ENCODE measurements at places on chromosomes 11 and 22. TPM values are rescaled to one million over a fixed set of nuclear protein-coding genes. Genes with fewer than 3 reads are reported as not detected.

GRCh38 chr11:47305734-47306483 lies 36.0 kb downstream of the MADD start:
- no peak overlapping the region for H3K4me3 ChIP-seq
- H3K4me1 ChIP-seq = no peaks in the 10 kb centered on the region
- no peak overlapping the region for H3K27ac ChIP-seq

- DNase-seq = peak; percentile 38
- no peaks in the 10 kb centered on the region for H3K36me3 ChIP-seq
- no peaks in the 10 kb centered on the region for H3K27me3 ChIP-seq
- H3K4me3 ChIP-seq = no peak overlapping the region
- H3K4me1 ChIP-seq = no peaks in the 10 kb centered on the region
Measured at GRCh38 chr11:1206391-1207271, 16.2 kb upstream of the MUC5B start.

GRCh38 chr22:32745251-32745995 lies 56.1 kb upstream of the TIMP3 start:
- no peak overlapping the region for H3K27ac ChIP-seq
- H3K36me3 ChIP-seq = no peaks in the 10 kb centered on the region
- H3K4me1 ChIP-seq = peaks cover 14% of the 10 kb centered on the region
- no peaks in the 10 kb centered on the region for H3K27me3 ChIP-seq

CEP126 gene
- total RNA-seq = 3.3 TPM

DNA sequence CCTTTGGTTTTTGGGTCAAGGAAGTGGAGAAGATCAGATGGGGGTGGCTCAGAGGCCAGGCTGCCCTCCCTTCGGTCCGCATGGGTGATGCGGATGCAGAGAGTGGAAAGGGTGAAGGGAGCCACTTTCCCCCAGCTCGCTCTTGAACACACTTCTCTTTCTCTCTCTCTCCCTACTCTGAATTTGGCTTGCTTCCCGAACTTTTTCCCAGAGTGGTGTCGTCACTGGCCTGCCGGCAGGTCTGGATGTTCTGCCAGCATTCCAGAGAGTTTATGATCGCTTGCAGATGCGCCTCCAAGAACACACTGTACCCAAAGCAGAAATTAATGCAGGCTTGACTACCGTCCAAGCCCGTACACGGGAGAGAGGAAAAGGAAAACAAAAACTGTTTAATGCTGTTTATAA lies 103.2 kb downstream of the ZBTB16 start:
- no peak overlapping the region for H3K4me3 ChIP-seq
- H3K27ac ChIP-seq = no peak overlapping the region
- H3K4me1 ChIP-seq = no peaks in the 10 kb centered on the region
- H3K36me3 ChIP-seq = no peaks in the 10 kb centered on the region

DNA sequence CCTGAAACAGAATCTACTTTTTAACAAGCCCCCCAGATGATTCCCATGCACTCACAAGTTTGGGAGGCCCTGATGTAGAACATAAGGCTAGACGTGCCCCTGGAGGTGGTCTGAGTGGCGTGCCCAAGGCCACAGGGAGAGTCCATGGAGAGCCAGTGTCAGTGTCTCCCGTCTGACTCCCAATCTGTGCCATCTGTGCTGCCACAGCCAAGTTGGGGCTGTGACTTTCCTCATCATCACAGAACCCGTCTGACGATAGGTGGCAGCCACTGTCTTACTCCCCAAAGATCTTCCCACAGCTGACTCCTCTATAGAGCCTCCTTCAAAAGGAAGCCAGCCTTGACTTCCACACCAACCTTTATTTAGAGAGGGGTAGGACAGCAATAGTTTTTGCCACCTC lies 470.5 kb downstream of the SOX6 start:
- no peak overlapping the region for H3K27ac ChIP-seq
- no peaks in the 10 kb centered on the region for H3K36me3 ChIP-seq
- no peaks in the 10 kb centered on the region for H3K27me3 ChIP-seq

B4GALNT4 gene
- total RNA-seq = 113 TPM

GRCh38 chr11:61923166-61924063 lies 6.0 kb upstream of the RAB3IL1 start:
- H3K36me3 ChIP-seq = no peaks in the 10 kb centered on the region
- DNase-seq = peak; percentile 81
- H3K4me3 ChIP-seq = no peak overlapping the region
- peaks cover 1% of the 10 kb centered on the region for H3K27me3 ChIP-seq
- H3K4me1 ChIP-seq = peaks cover 17% of the 10 kb centered on the region
- no peak overlapping the region for H3K27ac ChIP-seq

API5 gene
- 145 TPM for total RNA-seq

DNA sequence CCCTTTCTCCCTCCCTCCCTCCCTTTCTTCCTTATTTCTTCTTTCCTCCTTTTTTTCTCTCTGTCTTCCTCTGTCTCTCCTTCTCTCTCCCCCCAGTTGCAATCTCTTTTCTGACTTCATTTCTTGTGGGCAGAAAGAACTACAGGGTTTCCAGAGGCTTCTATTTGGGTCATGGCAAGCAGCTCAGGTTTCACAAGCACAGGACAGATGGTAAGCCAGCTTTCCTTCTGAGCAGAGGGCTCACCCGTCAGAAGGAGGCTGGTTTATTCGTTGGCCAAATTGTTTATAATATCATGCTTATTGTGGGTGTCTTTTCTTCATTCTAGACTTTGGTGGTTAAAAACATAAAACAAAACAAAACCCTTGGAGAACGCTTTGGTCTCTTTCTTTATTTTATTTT lies 58.9 kb upstream of the CLMP start:
- no peak for DNase-seq
- no peaks in the 10 kb centered on the region for H3K36me3 ChIP-seq
- no peak overlapping the region for H3K27ac ChIP-seq
- H3K4me1 ChIP-seq = no peaks in the 10 kb centered on the region

DNA sequence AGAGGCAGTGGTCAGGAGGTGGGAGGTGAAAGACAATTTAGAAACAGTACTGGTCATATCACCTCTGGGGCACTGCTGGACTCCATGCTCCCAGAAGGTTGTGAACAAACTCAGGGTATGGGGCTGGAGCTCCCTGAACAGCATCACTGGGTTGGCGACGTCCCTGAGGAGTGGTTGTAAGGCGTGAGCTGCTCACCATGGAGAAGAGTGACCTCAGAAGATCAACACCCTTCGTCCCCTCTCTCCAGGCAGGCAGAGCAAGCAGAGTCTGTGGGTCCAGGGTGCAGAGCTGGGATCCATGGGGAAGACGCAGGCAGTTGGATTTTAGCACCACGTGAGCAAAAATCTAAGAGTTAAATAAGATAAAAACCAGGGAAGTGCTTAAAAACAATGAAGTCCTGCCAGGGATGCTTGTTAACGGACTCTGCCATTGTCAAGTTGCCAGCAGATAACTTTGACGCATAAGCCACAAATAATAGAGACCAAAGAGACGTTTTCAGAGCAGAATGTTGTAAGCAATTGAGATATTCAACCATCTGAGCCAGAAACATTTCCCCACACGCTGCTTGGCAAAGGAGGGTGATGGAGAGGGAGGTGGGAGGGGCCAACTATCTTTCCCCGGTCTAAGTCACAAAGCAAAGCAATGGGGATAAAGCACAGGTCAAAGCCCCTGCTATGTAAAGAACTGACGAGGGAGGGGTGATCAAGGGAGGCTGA lies 13.6 kb downstream of the PNPLA5 start:
- peak; percentile 11 for DNase-seq
- peaks cover 5% of the 10 kb centered on the region for H3K27me3 ChIP-seq
- no peak overlapping the region for H3K4me3 ChIP-seq
- no peak overlapping the region for H3K27ac ChIP-seq
- H3K4me1 ChIP-seq = peaks cover 3% of the 10 kb centered on the region
- H3K36me3 ChIP-seq = no peaks in the 10 kb centered on the region

DNA sequence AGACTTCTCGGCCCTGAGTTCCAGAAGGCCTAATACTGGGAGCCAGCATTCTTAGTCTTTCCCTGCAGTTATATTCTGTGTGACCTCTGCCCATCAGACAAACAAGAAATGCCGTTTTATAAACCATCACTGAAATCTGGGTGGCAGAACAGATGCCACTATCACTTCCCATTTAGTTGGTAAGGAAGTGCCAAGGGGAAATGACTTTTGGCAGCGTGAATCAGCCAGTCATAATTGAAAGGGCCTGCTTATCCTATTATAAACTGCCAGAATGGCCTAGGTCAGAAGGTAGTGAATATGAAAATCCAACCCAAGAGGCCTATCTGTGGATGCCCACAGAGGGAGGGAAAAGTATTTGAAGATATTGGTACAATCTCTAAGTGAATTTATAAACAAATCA lies 646.8 kb upstream of the CCDC90B start:
- H3K27me3 ChIP-seq = no peaks in the 10 kb centered on the region
- no peak for DNase-seq
- H3K4me1 ChIP-seq = no peaks in the 10 kb centered on the region
- H3K27ac ChIP-seq = no peak overlapping the region
- no peak overlapping the region for H3K4me3 ChIP-seq

DNA sequence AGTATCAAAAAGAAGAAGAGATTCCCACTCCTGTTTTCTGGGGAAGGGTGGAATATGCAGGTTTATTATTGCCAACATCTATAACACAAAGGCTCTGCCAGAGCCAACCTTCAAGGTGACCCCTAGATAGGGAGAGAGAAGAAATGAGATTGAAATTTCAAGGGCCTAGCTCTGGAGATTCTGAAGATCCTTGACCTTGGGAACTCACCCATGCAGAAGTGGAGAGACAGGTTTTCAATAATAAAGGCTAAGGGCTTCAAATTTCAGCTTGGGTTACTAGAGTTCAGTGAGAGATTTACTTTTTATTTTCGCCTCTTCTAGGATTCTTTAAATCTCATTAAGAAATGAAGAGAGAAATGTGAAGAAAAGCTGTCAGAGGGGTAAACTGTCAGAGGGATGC lies 98.4 kb downstream of the CD44 start:
- H3K27ac ChIP-seq = no peak overlapping the region
- no peaks in the 10 kb centered on the region for H3K27me3 ChIP-seq
- no peaks in the 10 kb centered on the region for H3K4me1 ChIP-seq
- DNase-seq = no peak

DNA sequence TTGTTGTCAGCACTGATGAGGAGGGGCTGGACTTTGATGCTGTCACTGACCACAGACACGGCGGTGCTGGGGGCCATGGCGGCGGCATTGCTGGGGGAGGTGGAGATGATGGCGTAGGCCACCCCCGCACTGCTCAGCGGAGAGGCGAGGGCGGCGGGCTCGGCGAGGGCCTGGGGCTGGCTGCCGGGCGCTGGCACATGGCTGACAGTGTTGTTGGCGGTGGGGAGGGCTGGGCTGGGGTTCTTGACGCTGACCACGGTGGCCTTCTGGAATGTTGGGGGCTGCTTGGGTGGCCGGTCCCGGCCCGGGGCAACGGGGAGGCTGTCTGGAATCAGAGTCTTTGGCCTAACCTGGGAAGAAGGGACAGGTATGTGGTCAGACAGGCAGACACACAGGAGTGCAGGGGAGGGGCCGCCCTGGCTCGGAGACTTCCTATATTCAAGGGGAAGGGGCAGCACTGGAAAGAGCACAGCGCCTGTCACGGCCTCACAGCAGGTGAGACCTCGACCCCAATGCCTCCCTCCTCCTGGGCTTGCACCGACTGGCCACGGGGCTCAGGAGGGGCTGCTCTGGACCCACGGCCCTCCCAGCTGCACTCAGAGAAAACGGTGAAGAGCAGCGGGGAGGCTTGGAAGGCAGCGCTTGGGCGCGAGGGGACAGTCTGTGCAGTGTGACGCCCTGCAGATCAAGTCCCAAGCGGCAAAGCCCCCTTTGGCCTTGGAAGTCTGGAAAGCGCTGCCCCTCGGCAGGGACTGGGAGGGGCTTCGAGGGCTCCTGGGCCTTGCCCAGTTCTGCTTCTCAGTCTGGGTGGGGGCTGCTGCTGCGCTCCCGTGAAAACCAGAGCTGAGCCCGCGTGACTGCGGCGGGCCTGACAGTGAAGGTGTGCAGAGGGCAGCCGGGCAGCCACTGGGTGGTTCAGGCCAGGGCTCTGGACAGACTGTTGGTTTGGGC lies 93.2 kb downstream of the PHF21B start:
- DNase-seq = peak; percentile 32
- no peak overlapping the region for H3K4me3 ChIP-seq
- peaks cover 49% of the 10 kb centered on the region for H3K36me3 ChIP-seq

DNA sequence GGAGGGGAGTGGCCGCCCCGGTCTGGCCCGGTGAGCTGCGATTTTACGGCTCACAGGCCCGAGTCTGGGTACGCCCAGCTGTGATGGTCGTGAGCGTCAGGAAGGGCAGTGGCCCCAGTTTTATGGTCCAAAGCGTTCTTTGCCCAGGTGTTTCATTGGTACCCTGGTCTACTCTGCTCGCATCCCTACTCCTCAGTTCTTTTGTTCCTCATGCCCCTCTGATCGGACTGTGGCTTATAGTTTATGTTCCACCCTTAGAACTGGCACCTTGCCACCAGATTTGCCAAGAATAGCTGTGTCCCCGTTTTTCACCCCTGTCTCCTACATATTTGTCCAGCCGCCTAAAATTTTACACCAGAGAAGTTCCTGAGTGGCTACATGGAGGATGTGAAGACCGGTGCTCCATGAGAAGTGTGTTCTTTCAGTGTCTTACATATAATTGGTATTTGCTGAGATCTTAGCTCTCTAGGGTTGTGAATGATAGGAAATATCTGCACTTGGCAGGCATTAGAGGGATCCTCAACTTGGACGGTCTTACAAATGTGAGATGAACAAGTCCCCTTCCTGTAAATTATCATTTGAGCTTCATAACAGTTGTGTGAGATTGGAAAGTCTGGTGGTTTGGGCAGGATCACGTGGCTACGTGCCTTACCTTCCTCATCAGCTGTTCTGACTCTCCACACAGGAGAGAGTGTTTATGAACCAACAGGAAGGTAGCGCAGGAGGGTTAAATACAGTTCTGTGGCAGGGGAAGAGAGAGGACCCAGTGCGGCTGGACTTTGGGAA lies 1.1 kb downstream of the PANX1 start:
- peaks cover 7% of the 10 kb centered on the region for H3K4me1 ChIP-seq
- H3K4me3 ChIP-seq = peak overlapping the region; percentile 94
- no peak for DNase-seq
- H3K27ac ChIP-seq = peak overlapping the region; percentile 97
- no peaks in the 10 kb centered on the region for H3K27me3 ChIP-seq

DNA sequence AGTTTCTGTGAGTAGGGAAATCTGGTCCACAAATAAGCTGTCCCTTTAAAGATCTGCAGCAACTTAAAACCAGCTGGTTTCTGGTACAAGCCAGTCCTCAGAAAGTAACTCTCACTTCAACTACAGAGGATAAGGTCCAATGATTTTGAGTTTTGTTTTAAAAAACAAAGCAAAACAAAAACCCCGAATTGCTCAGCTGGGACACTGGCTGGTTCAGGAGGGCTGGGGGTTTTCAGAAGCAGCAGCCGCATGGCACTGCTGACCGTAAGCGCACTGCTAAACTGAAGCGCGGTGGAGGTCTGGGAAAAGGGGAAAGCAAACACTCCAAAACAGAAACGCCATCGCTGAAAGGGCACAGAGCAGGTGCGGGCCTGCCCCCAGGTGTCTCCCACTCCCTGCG lies 59.7 kb downstream of the MICAL3 start:
- peaks cover 24% of the 10 kb centered on the region for H3K4me1 ChIP-seq
- DNase-seq = no peak
- H3K36me3 ChIP-seq = no peaks in the 10 kb centered on the region
- no peak overlapping the region for H3K4me3 ChIP-seq
- peaks cover 28% of the 10 kb centered on the region for H3K27me3 ChIP-seq

- H3K36me3 ChIP-seq = no peaks in the 10 kb centered on the region
- no peaks in the 10 kb centered on the region for H3K27me3 ChIP-seq
- no peak overlapping the region for H3K4me3 ChIP-seq
- peaks cover 12% of the 10 kb centered on the region for H3K4me1 ChIP-seq
- H3K27ac ChIP-seq = no peak overlapping the region
- no peak for DNase-seq
Measured at GRCh38 chr22:23670378-23671295, 20.2 kb upstream of the RGL4 start.

GRCh38 chr22:36765943-36766450 lies 9.9 kb downstream of the IFT27 start:
- no peak overlapping the region for H3K27ac ChIP-seq
- no peaks in the 10 kb centered on the region for H3K27me3 ChIP-seq
- DNase-seq = peak; percentile 29
- H3K36me3 ChIP-seq = peaks cover 6% of the 10 kb centered on the region
- no peak overlapping the region for H3K4me3 ChIP-seq

KDM4E gene
- not detected for total RNA-seq

All from endodermal cell (in vitro differentiated cells).